ENCODE measurements at places on chromosomes 13 and 19.
A peak's percentile ranks its signal among the peaks of the same experiment; 100 is the strongest.

DNA sequence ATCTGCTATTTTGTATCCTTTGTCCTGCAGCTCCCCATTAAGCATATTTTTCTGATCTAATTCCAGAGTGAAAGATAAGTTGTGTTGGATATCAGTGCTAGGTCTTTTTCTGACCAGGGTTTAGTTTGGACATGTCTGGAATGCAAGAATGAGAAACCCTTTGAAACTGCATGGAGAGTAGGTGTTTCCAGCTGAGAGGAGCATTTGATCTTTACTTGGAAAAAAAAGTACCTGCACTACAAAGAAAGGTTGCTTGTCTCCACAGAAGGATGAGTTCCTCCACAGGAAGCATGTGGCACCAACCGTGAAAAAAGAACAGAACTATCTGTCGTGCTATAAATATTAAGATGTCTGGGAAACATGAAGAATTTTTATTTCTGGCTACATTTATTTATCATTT, 36.6 kb upstream of the MED4 start:
- no peak for DNase-seq

DNA sequence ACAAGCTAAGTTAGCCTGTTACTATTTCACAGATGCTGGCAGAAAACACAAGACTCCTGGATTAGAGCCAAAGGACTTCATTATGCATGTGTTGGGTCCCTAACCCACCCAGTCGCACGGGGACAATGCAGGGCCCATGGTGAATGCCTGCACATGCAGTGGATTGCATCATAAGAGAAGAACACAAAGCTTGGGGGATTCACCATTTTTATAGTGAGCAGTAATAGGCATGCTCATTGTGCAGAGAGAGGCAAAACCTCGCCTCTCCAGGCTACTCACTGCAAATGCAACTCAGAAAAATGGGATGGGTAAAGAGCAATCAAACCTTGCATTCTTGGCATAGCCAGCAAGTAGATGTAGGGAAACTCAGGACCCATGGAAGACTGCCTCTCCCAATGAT, 115.8 kb downstream of the DIAPH3 start:
- no peak for DNase-seq

DNA sequence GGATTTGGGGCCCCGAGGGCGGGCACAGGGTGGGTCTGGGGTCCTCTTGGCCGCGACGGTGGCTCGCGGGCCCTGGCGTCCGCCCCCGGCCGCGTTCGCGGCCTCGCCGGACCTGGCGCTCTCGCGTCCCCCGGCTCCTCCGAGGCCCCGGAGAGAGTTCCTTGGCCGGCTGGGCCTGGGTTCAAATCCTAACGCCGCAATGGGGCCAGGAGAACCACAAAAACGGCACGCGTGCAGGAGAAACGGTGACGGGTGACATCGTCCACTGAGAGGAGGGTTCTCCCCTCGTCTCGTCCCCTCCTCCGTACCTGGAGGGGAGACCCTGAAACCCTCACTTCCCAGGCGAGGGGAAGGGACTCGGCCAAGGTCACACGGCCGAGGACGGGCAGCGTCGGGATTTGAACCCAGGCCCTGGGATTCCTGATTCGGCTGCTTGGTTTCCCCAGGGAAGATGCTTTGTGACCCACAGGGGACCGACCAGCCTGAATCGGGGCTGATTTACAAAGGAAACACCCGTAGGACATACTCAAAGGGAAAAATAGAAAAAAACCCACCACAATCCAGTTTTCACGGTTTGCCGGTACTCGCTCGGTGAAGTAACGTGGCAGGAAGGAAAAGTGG, 624 bp downstream of the SAFB start:
- DNase-seq: peak; percentile 29

DNA sequence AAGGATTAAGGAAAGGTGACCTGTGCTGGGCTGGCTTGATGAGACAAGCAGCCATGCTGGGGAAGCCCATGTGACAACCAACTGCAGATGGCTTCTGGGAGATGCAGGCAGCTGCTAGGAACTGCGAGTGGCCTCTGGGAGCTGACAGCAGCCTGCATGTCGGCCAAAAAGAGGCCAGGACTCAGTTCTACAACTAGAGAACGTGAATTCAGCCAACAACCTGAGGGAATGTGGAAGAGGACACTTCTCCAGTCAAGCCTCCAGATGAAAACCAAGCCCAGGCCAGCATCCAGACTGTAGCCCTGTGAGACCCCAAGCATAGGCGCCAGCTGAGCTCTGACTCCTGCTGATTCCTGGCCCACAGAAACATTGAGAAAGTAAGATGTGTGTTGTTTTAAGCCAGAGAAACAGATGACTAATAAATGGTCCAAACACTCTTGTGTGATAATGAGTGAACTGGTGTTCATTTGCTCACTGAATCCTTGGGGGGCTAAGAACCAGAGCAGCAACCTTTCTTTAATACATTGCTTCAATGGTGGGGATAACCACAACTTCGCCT, 45.0 kb downstream of the SLC7A1 start:
- no peak for DNase-seq

DNA sequence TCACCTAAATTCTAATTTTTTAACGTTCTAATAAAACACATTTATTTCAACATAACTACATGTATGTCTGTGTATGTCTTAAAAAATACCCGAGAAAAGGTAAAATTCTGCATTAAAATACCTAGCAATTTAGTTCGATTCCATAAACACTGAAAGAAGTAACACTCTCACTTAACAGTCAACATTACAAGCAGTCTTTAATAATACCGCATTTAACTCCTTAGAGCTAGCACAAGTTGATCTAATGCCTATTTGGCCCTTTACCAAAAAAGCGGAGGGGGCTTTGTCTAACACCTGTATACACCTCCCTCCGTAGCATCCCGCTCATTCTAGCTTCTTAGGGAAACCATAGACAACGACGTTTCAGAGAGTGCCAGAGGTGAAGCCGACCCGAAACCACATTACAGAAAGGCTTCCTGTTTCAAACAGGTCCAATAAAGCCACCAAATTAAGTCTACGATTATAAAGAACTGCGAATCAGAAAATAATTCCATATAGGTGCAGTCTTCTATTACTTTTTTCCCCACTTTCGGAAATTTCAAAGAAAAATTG, 1.2 kb downstream of the SPART start:
- no peak for DNase-seq

GRCh38 chr13:51639171-51639570, 54.9 kb downstream of the WDFY2 start:
- no peak for DNase-seq

GRCh38 chr19:43380008-43380407, 26.5 kb downstream of the CD177 start:
- DNase-seq: no peak

DNA sequence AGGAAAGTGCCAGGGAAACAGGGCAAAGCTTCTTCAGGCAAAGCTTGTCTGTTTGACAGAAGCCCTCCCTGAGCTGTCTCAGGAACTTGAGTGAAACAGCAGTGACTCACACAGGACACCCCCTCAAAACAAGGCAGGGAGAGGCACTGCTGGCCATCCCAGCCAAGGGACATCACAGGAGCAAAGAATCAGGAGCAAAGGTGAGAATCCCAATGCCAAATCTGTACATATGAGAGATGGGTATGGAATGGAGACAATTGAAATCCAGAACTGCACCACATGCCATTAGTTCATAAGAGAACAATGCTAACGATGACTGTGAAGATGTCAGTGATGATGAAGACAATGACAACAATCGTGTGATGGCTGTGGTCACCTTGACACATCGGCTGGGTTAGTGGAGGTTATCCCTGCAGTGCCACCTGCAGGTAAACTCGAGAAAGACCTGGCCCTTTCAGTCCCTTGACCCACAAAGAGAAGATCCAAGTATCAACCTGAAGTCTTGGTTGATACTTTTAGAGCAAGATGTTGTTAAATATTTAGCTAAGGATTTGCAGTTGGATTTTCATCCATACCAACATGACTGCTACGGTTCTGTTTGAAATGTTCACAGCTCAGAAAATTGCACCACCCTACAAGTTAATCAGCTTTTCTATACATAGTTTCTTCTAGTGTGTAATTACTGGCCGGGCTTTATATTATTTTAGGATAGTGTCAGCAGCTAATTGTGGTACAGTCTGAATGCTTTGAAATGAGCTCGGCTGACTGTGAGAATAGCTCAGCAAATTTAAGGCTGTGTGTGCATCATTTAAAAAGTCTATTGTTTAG, 42.0 kb upstream of the IPO5 start:
- DNase-seq: no peak

- DNase-seq: no peak
Measured at GRCh38 chr13:48979892-48980291, 4.2 kb downstream of the FNDC3A start.

DNA sequence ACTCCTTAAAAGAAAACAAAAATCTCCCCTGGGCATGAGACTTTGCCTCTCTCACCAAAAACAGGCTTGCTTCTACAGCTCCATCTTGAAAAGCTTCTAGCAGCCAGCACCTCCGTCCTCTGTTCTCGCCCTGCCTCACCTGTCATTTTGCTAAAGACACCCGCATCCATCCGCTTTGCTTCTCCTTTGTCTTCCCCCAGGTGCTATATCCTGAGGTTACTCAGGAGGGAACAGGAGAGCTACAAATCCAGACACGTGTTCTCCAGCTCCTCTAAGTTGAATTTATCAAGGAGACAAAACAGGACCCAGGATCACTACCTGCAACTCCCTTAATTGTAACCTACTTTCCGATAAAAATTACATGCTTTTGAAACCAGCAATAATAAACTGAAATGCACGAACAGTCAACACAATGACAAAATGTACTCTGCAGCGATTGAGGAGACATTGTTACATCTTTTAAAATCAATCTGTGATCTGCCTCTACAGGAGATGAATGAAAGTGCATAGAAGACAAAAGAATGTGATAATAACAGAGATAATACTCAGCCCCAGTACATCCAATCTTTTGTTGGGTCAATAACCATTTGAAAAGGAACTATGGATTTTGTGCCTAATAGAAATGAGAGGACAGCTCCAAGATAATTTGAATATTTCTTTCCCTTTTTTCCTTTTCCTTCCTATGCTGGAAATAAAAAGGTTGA, 221.2 kb downstream of the DCLK1 start:
- no peak for DNase-seq

- DNase-seq: peak; percentile 20
Measured at GRCh38 chr13:99614465-99614885, 113.2 kb downstream of the TM9SF2 start.

DNA sequence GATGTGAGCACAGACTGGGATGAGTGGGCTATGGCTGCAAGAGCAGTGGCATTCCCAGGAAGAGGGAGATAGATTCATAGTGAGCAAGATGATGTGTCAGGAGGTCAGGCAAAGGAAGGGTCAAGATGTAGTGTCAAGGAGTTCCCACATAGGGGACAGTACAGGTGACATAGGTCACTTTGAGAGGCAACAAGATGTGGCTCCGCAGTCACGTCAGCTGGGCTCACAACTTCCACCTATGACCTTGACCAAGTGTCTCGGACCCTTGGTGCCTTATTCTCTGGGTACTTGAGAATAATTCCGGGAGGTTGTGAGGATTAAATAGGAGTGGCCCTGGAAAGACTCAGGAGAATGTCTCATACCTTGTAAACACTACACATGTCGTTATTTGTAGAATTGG, 10.5 kb downstream of the ZNF317 start:
- DNase-seq: no peak

GRCh38 chr13:38415233-38415632, 65.6 kb downstream of the UFM1 start:
- DNase-seq: no peak

- DNase-seq: no peak
Measured at GRCh38 chr13:108486096-108486495, 143.3 kb upstream of the MYO16 start.

DNA sequence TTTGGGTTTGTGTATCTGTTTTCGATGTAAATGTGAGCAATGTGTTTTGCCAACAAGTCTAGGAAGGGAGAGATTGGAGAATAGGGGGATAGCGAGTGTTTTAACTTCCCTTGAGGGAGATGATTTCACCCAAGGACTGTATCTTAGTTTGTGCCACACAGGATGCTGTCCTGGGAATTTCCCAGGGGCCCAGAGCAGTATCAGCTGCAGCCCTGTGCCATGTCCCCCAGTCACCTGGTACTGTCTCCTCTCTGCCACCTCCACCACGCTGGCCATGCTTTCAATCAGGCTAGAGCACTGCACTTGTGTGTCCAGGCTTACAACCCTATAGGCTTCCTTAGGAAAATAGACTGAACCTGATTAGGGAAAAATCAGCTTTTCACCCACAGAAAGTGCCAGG, 40.1 kb upstream of the CLDN10 start:
- no peak for DNase-seq

GRCh38 chr13:48528720-48529119, 4.2 kb downstream of the RCBTB2 start:
- DNase-seq: no peak

DNA sequence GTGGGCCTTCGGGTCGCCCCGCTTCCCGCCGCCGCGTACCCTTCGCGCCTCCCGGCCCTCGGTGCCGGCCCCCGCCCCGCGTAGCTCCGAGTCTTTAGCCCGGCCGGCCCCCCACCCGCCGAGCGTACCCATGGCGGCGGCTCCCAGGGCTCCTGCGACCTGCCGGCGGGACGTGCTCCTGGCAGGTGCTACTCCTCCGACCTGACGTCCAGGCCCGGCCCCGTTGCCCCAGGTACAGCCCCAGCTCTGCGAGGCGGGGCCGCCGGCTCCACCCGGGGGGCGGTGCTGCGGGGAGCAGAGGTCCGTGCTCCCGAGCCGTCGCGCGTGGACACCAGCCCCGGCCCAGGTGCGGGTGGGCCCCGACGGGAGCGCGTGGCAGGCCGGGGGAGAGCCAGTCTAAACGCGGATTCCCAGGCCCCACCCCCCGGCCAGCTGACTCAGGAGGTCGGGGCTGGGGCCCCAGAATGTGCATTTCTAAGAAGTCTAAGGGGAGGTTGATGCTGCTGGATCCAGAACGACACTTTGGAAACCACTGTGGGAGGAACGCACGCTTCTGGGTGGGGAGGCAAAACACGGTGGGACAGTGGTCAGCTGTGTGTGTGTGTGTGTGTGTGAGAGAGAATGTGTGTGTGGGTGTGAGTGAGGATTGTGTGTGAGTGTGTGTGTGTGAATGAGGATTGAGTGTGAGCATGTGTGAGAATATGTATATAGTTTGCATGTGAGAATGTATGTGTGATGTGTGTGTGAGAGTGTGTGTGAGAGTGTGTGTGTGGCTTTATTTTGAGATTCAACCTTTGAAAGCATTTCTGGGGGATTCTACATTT, at the start of gene SLC15A1:
Gene SLC15A1, minus strand, starts transcription at position 206 of the 824 bp plus-strand sequence. Its CDS starts 74 bp downstream, at position 132.
- no peak for DNase-seq

GRCh38 chr13:21871382-21871781, 200.5 kb downstream of the FGF9 start:
- DNase-seq: no peak

GRCh38 chr13:103607995-103608394, 541.8 kb upstream of the SLC10A2 start:
- DNase-seq: no peak

DNA sequence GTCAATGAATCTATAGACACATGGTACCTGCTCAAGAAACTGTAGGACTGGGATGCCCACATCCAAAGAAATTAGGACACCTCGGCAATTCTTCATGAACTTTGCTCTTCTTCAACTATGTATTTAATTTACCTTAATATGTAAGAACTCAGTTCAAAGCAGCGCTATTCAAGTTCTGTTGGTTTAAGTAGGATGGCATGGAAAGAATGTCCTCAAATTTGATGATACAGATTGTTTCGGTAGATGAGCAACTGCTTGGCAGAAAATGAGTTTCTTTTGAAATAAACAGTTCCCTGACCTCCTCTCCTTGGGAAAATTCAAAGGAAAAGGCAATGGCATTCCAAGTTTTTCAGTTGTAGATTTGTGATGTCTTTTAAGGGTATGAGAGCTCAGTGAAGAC, 36.7 kb downstream of the FGF9 start:
- DNase-seq: no peak

GRCh38 chr13:30906411-30907051, 460 bp downstream of the MEDAG start:
- DNase-seq: no peak

- DNase-seq: no peak
Measured at GRCh38 chr13:36903925-36904595, 16.0 kb downstream of the SMAD9 start.

- peak; percentile 7 for DNase-seq
Measured at GRCh38 chr19:35262101-35262761, 6.5 kb upstream of the USF2 start.

Measured in activated CD8-positive, alpha-beta memory T cell treated with anti-CD3 and anti-CD28 coated beads, Interleukin-2, amount 50 U/mL, for 4 hours (primary cell).